ENCODE measurements at places on chromosomes 2 and 18. TPM values are rescaled to one million over a fixed set of nuclear protein-coding genes. Genes with fewer than 3 reads are reported as not detected.
A peak's percentile ranks its signal among the peaks of the same experiment; 100 is the strongest.

DNA sequence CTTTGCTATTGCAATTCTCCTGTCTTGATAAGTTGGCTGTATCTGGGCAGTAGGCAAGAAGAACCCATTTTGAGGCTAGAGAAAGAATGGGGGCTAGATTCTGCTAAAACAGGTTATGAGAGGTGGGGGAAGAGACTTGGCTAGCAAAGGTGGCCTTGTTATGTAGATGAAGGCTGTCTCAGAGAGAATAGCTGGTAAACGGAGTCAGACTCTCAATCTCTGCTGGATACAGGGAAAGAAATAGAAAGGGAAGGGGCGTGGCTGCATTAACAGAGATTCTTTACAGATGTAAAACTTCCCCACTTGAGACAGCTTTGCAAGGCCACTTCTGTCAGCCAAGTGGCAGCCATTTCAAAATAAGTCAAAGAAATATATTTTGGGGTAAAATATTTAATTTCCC, 38.1 kb upstream of the ARHGAP25 start:
- DNase-seq = no peak

- no peak for DNase-seq
These were observed 143.0 kb upstream of the EPC2 start for GRCh38 chr2:148501545-148501944.

GRCh38 chr2:217795067-217795466, 207.7 kb downstream of the TNS1 start:
- peak; percentile 4 for DNase-seq

GRCh38 chr18:75554644-75555185, 127.2 kb upstream of the SMIM21 start:
- no peak for DNase-seq

DNA sequence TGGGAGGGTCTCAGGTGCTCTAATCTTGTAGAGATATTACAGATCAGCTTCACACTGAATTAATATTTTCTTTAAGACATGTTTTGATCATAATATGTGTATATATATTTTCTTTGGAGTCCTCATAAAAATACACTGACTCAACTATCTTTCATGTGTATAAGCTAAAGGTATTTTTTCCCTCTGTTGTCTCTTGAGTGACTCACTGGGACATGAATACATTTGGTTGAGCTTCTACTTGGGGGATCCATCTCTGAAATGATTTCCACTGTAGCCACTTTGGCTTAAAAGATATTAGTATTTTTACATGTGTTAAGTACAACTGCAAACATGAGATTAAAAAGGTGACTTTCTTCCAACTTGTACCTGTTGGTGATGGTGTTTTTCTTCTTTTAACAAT, 140.8 kb downstream of the TTN start:
- no peak for DNase-seq

The LOXHD1 gene
- 1.7 TPM for total RNA-seq

The GALNT13 gene
- 0.47 TPM for total RNA-seq

GRCh38 chr18:723541-724080, 11.2 kb upstream of the ENOSF1 start:
- DNase-seq = no peak

DNA sequence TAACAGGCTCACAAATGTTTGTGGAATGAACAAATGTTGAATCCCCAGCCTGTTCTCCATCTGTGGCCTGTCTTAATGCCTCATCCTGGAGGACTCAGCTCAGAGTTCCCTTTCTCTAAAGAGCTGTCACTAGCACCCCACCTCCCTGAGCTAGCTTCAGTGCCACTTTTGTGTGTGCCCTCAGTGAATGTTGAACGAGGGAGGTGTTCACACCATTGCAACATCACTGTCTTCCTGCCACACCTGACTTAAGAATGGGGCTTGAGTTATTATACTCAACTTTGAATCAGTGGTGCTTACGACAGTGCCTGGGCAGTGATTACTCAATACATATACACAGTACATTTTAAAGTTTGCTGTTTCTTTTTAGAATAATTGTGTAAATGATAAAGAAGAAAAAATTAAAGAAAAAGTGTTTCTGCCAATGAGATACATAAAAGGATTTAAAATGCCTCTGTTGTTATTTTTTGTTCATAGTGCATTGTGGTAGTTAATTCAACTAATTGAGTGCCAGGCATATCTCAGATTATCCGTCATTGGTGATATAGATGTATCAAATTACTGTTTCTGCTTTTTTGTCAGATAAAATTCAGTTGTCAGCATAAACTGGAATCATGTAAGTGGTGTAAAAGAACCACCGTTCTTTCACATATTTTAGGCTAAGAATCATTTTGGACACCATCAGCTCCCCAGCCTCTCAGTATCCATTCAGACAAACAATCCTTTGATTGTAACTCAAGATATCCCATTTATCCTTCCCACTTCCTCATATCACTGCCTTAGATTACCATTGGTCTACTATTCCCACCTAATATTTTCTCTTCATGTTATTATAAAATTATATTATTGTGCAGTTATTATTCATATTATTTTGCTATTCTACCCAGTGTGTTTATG, 304.7 kb downstream of the PTPRM start:
- no peak for DNase-seq

DNA sequence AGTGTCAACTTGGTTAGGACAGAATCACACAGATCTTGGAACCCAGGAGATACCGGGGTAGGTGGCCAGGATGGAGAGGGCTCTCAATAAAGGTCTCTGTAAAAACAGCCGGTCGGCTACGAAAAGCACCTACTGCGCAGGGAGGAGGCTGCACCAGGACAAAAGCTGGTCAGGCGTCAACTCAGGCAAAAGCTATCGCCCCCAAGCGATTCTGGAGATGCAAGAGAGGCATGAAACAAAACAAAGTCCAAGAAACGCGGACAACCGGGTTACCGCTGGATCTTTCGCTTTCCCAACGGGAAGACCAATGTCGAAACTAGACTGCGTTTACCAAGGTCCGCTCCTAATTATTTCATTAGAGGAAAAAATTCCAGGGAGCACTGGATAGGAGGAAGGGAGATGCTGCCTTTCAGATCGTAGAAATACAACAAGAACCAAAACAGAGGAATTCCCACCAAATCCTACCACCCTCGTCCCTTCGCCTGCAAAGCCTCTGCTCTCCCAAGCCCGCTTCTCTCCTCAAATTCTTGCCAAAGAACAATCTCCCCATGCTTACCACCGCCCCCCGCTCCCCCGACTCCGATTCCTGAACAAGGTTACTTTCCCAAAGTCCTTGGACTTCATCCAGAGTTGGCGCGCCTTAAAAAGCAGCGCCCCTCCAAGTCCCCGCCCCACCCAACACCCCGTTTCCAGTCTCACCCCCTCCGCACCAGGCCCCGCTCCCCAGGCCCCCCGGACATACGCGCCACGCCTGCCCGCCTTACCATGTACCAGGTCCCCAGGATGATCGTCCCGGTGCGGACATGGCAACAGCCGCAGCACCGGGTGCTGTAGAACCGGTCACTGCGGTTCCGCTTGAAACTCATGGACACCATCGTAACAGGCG, 539 bp downstream of the LAPTM4A start:
- DNase-seq = no peak

DNA sequence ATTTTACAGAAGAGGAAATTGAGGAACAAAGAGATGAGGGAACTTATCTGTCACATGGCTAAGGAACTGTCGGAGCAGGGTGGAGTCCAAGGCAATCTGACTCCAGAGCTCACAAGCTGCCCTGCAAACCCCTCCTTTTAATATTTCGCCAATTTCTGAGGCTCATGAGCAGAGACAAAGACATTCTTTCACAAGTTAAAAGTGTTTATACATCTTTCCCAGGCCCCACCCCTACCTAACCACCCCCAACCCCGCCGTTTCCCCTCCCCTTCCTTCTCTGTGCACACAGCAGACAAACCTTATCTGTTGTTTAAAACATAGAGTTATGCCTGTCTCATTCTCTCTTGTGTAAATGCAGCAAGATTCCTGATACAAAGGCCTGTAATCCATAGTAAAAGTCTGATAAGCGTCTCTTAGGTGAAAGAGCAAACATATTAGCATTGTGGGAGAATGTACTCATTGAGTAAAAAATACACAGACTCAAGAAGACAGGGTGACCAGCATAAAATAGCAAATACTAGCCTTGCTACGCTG, 44.3 kb downstream of the EPHA4 start:
- DNase-seq = no peak

DNA sequence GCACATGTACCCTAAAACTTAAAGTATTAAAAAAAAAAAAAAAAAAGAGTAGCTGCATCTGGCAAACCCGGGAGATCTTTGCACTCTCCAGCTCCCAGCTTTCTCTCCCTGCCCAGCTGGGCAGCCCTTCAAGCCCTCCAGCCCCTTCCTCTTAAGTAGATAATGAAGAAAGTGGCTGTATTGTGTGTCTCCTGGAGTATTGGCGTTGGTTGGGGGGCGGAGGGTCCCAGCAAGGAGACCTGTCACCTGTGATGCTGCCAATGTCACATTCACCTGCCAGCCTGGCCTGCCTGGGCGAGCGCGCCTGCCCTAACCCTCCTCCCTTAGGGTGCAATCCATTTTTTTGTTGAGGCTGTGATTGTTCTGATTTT, 2.0 kb downstream of the C2orf72 start:
- DNase-seq = no peak

DNA sequence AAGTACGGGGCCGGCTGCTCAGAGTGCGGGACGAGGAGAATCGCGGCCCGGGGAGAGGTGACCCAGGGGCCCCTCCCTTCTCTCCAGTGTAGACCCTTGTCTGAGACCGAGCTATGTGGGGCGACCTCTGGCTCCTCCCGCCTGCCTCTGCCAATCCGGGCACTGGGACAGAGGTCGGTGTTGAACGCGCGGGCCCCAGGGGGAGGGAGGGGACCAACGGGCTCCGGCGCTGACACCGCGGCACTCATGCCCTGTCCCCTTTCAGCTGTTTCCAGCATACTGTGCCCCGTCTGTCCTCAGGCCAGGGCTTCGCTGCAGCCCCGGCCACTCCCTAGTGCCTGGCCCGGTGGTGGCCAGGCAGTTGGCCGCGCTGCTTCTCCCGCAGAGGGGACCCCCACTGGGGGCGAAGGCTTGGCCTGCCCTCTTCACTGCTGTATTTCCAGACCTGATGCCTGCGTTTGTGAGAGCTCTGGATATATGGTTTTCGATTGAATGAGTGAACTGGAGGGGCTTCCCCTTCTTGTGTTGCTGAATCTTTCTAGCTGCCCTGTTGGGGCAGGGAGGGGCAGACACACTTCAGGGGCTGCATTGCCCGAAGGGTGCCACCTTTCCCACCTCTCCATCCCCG, 809 bp downstream of the DBI start:
- no peak for DNase-seq

The SERPINB13 gene
- total RNA-seq = not detected

The CYS1 gene
- 0.63 TPM for total RNA-seq

GRCh38 chr18:32299484-32299883, 109.6 kb downstream of the MEP1B start:
- DNase-seq = no peak

The IL36RN gene
- not detected for total RNA-seq

The EHBP1 gene
- total RNA-seq = 78.7 TPM

The RAB17 gene
- 3.5 TPM for total RNA-seq

The DOK6 gene
- 0.96 TPM for total RNA-seq

DNA sequence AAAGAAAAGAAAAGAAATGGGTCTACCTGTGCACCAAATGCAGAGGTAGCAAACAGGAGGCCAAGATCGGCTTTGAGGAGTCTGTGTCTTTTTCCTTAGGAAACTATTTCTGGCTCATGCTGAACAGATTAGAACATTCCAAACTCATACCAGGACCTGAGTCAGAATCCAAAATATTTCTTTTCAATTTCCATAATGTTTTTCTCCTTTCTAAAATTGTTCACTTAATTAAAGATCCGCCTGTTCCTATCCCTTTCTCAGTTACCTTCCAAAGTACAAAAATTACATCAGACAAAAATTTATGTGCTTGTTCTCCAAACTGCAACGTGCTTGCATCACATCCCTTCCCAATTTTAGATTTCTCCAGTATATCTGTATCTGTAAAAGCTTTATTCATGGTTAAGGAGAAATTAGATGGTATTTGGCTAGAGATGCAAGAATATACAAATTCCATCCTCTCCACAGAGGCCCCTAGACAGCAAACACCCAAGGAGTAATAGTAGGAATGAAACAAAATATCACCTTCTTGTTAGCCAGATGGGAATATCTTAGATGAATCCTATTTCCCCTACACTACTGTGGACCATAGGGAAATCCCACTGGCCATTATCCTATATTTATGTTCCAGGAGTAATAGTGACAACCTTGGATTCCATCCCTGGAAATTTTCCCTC, 130.6 kb downstream of the LNPK start:
- no peak for DNase-seq

The CRACDL gene
- 5.7 TPM for total RNA-seq

GRCh38 chr2:98469862-98470544, 25.3 kb downstream of the INPP4A start:
- no peak for DNase-seq

- no peak for DNase-seq
These were observed 28.8 kb downstream of the WDFY1 start for GRCh38 chr2:223916181-223916920.

The PIK3C3 gene
- total RNA-seq = 34.3 TPM

- no peak for DNase-seq
These were observed 702.8 kb upstream of the LINC00305 start for GRCh38 chr18:64851726-64852125.

GRCh38 chr18:2240311-2240705, 331.0 kb downstream of the METTL4 start:
- no peak for DNase-seq

GRCh38 chr2:201411421-201411820, 39.8 kb downstream of the TRAK2 start:
- no peak for DNase-seq

DNA sequence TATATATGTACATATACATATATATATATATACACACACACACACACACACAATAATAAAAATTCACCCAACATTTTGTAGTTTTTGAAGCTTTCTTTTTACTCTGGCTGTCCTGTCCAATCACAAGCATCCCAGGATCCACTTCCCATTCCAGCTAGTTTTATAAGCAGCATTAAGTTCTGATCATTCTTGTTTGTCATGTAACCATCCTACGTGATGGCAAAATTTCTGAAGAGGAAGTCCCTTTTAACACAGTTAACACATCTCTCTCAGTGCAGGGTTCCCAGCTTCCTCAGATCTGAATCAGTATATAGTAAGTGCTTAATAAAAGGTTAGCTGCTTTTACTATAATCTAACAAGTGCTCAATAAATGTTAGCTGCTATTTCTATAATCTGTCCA, 26.4 kb downstream of the MYOM1 start:
- DNase-seq = no peak

- no peak for DNase-seq
These were observed 117.9 kb downstream of the NRP2 start for GRCh38 chr2:205800224-205800623.

GRCh38 chr2:60989259-60989658, 28.3 kb upstream of the PEX13 start:
- no peak for DNase-seq

- DNase-seq = no peak
These were observed 34.7 kb downstream of the RALB start for GRCh38 chr2:120287183-120288015.

GRCh38 chr2:189328848-189329245, 112.4 kb upstream of the WDR75 start:
- no peak for DNase-seq

DNA sequence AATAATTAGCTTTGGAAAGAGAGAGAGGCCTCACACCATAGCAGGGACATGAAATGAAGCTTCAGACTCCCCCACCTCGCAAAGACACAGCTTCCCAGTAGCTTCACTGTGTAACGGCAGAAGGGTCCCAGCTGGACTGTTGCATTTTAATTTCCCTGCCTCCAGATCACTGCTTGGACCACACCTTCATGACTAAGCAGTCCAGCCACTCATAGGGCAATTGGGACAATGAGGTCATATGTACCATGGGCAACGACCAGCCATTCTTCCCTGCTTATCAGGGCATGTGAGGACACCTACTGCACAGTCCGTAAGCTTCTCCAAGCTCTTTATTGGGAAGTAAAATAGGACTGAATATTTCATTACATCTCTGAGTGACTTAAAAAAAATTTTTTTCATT, 183.0 kb downstream of the MREG start:
- DNase-seq = no peak

The SLC23A3 gene
- total RNA-seq = 1.0 TPM

All from omental fat pad (tissue), 4 donors.